ENCODE measurements at places on chromosomes 1 and 21.

- no peak for DNase-seq
Measured at GRCh38 chr1:31797216-31797615, 18.6 kb downstream of the SPOCD1 start.

DNA sequence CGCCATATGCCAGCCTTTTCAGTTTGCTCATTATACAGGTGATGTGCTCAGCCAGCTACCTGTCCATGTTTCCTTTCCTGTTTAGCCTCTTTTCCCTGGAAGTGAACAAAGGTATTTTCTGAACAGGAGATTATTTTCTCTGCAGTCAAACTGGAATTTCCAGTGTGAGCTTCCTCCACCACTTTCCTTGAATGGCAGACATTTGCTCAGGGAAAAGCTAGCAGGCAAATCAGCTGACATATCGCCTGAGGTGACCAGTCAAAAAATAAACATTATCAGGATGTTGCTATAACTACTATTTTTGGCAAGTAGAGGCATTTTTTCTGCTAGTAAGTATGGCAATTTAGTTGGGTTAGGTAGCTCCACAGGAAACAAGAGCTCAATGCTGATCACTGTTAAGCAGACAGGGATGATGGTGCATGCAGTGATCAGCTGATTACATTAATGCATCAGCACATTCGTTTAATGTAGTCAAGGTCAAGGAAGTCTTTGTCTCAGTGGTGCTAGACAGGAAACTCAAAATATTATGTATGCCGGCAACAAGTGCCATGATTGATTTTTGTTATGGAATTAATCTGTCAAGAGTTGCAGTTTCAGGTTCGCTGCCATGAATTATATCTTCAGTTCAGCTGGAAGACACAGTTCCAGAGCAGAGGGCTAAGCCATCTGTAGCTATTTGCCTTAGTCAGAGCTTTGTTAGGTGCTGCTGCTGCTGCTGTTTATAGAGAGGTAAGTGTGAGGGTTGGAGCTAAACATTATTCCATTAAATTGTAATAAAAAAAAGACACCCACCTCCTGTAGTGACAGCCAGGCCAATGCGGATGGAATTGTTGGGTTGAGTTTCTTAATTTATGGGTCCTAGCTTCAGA lies 179.7 kb upstream of the ST6GALNAC5 start:
- DNase-seq = no peak

GRCh38 chr1:238738892-238739291 lies 647.5 kb upstream of the CHRM3 start:
- no peak for DNase-seq

DNA sequence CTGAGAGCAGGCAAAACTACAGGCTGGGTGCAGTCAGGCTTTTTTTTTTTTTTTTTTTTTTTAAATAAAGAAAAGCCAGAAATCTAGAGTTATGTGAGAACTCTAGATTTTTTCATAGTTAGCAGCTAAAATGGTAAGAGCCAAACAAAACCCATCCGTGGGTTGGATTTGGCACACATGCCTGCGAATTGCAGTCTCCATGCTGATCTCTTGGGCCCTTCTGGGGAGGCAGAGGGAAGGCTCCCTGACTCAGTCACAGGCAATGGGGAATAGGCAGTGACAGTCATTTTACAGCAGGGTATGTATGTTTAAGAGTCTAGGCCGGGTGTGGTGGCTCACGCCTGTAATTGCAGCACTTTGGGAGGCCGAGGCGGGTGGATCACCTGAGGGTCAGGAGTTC lies 2.6 kb downstream of the TXLNA start:
- no peak for DNase-seq

- DNase-seq = no peak
Measured at GRCh38 chr1:8384088-8384487, 66.2 kb downstream of the SLC45A1 start.

GRCh38 chr1:174692313-174692712 lies 244.5 kb downstream of the GPR52 start:
- DNase-seq = no peak

GRCh38 chr1:247857069-247857984 lies at the start of gene TRIM58:
Gene TRIM58 (plus strand): TSS chr1:247857187. CDS start chr1:247857247, 60 bp downstream.
- no peak for DNase-seq

DNA sequence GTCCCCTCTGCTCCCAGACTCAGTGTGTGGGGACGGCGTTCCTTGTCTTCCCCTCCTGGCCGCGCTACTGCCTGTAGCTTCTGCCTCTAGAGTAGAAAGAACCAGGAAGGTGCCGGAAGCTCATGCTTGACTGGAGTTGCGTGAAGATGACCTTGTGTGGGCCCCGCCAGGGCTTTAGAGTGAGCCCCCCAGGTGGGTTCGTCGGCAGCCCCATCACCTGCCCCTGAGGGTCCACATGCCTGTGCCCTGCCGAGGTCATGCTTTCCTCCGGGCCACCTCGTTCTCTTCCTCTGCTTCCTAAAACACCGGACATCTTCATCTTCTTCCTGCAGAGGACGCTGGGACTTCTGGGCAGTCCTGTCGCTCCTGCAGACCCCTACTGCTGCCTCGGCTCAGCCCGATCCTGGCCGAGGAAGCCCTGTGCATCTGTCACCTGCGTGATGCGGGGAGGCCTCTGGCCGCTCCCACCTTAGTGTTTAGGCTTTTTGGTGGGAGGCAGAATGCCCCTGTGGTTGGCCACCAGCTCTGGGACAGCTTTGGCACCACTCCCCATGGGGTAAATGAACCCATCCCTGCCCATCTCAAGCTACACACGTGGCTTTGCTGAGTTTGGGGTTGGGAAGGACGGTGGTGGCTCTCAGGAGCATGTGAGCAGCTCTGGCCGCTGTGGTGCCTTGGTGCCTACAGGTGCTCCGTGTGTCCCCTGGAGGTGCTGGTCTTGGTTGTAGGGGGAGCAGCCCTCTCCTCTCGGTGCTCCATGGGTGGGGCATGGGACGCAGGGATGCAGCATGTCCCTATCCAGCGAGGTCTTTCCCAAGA lies 12.3 kb downstream of the OBSCN start:
- no peak for DNase-seq

- no peak for DNase-seq
Measured at GRCh38 chr1:1179346-1179982, 5.8 kb downstream of the TTLL10 start.

DNA sequence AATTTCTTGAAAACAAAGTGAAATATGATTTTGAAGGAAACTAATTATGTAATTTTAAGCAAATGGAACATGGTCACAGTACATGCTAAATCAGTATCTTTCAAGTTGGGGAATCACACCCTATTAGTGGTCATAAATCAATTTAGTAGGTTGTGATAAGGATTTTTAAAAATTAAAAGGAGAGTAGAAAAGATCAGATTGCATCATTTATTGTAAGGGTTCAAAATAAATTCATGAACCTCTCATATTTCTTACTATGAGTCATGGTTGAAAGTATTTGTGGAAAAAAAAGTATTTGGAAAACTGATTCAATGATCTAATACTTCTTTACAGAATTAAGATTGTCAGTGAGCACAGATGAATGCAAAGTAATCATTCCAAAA lies 14.6 kb downstream of the ADSS2 start:
- no peak for DNase-seq

DNA sequence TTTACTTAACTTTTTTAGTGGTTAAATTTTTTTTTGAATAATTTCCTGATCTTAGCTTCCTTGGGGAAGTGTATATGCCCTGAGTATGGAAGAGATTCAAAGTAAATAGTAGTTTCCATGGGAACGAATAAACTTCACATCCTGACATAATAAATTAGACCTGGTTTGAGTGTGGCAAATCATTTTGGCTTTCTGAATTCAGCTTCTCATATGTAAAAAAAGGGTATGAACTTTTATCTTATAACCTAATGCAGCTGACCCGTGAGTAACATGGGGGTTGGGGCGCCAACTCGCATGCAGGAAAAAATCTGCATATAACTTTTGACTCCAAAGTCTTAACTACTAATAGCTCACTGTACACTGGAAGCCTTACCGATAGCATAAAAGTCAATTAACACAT lies 736.8 kb upstream of the NCAM2 start:
- DNase-seq = no peak

DNA sequence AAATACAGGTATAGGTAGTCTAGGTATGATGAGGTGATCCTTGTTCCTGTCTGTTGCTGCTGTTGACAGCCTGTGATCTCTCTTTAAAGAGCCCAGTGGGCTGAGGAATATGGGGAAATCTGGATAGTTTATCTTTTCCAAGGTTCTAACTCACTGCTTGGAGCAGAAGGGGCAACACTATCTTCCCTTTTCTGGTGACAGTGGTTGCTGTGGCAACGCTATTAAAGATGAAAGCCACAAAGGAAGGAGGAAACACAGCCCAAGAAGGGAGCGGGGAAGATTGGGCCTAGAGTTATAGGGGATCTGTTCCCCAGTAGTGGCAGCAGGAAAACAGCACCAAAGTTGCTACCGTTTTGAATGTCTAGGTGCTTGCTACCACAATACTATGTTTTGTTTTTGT lies 8.8 kb downstream of the PCP4L1 start:
- no peak for DNase-seq

GRCh38 chr1:64493831-64494230 lies 23.9 kb downstream of the CACHD1 start:
- no peak for DNase-seq

GRCh38 chr1:117566556-117566955 lies 39.3 kb upstream of the TENT5C start:
- no peak for DNase-seq

DNA sequence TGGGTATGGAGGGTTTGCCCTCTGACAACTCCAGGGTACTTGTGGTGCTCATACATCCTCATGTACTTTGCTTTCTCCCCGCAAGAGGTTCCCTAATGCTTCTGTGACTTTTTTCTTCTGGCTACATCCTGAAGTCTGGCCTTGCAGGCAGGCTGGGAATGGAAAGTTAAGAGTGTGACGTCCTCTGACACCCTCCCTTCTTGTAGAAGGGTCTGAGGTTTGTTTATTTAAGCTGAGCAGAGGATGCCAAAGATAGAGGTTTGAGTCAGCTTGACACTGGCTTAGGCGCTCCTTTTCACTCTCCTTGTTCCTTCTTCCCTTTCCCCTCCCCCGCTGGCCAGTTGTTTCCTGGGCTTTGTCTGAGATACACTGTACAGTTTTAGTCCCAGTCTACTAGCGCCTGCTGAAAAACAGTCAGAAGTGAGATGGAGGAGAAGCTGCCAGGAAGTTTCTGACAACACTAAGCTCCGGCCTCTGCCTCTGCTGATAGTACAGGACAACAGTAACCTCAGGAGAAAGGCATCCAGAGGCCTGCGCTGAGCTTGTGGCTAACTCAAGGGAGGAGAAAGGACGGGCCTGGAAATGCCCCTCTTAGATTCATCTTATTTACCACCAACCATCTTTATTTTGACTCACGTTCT lies at the start of gene MACF1:
MACF1 (plus strand) TSS at position 255 of the 641 bp plus-strand sequence; CDS start at position 583, 328 bp downstream.
- DNase-seq = no peak

GRCh38 chr1:45924736-45925135 lies 121.3 kb downstream of the MAST2 start:
- DNase-seq = no peak

DNA sequence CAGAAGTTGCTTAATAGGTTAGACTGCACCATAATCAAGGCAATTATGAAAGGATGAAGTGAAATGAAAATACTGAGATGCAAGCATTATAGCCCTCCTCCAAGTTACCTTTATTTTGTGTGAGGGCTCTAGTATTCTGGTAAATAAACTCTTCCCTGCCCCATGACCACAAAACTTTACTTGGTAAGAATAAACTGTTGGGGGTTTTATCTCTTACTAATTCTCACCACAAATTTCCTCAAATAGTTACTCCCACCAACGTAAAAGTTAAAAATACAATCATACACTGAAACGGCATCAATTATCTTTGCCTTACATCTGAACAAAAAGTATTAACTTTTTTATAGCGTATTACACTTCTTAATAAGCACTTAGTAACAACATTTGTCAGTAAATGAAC lies 29.5 kb downstream of the C21orf91 start:
- no peak for DNase-seq
